ENCODE measurements at places on chromosomes 1 and 21.

DNA sequence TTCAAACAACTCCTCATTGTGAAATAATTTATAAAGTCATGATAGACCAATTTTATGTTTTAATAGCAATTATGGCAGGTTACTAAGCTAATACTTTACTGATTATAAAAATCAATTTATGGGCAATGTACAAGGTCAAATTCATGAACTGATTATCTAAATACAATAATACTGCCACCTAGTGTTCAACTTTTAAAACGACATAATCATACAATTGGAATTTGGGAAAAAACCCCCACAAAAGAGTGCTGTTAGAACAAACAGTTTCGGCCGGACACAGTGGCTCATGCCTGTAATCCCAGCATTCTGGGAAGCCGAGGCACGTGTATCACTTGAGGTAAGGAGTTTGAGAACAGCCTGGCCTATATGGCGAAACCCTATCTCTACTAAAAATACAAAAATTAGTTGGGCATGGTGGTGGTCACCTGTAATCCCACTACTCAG is 14.0 kb downstream of the GTF2B start:
- no peak for DNase-seq

DNA sequence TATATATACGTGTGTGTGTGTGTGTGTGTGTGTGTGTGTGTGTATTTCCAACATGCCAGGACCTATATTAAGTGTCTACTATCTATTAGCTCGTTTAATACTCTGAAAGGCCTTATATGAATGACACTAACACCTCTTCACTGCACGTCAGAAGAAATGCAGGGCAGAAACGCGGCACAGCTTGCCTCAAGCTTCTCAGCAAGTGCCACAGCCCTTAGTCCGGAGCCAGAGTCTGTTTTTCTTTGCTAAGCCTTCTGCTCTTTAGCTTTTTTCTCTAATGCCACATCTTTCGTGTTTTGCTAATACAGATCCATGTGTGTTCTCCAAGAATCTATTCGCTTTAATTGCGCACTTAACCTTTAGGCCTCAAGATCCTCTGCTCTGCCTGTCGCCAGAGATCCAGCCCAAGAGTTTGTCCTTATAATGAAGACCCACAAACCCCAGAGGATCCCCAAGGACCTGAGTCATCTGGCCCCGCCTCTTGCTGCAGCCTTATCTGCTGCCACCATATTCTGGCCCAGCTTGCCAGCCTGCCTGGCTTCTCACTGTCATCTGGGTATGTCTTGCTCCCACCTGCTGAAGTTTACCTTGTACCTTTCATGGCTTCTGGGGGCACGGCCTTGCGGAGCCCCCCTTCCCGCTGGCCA is 2.0 kb upstream of the TRIM58 start:
- no peak for DNase-seq

GRCh38 chr1:152878042-152878441 is at the start of gene SMCP:
TSS of gene SMCP (plus strand) at chr1:152878322. CDS start at chr1:152884423, 6,101 bp downstream.
- DNase-seq, result no peak

DNA sequence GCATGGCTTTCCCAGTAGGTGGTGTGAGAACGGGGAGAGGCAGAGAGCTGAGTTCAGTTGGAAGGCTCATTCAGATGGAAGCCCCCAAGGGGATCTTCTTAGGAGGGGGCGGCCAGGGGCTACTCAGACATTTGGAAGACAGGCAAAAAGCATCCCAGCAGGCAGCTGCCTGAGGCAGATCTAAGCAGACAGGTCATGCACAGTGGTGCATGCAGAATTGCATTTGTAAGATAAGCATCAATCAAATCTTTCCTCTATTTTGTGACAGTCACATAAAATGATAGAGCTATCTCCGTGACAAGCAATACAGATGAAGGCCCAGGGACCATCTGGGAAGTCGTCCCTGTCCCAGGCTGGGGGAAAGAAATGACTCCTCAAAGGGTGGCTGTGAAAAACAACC is 3.8 kb downstream of the RAB3B start:
- no peak for DNase-seq

GRCh38 chr1:56881417-56881816 is 26.8 kb downstream of the C8A start:
- DNase-seq, result no peak

DNA sequence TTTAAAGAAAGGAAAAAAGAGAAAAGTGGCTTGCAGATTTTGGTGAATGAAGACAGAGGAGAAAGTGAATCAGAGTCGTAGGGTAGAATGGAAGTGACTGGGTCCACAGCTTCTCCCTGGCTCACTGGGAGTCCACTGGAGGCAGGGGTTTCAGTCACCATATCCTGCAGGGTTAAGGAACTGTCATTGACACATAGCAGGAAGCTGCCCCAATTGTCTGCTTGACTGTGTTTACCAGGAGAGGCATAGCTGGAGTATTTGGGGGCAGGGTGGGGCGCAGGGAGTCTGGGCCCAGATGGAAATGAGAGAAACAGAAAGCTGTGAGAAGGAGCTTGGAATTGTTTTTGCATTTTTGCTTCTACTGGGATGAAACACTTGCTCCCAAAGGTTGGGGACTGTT is 228.8 kb upstream of the CSF3R start:
- DNase-seq, result no peak

Data from activated T-helper 1 cell treated with Interleukin-2 at 50 U/mL for 16 hours (primary cell).